ENCODE measurements at places on chromosomes 13 and 19.

- no peak for DNase-seq
These were observed 239.0 kb downstream of the RGCC start for GRCh38 chr13:41696163-41697003.

- DNase-seq, result no peak
These were observed 12.7 kb upstream of the FKRP start for GRCh38 chr19:46732966-46733689.

GRCh38 chr13:104024416-104025170 is 958.4 kb upstream of the SLC10A2 start:
- no peak for DNase-seq

- DNase-seq, result no peak
These were observed 64.9 kb upstream of the FGF14 start for GRCh38 chr13:102466610-102467190.

DNA sequence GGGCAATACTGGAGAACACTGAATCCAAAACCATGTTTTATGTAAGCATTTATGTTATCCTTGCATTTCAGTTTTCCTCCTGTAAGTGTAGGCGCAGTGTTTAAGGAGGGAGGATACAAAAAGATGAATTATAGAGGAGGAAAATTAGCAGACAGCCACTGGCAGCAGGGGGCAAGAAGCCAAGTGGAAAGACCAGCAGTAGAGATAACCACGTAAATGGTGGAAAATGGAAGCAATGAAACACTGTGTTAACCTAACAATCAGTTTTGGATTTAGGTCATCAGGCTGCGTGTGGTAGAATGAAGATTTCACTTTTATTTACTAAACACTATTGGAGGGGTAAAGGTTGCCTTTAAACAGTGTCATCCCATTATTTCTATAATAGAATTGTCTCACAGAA is 447.3 kb downstream of the GPC6 start:
- no peak for DNase-seq

- DNase-seq, result no peak
These were observed 75.2 kb downstream of the ABCC4 start for GRCh38 chr13:95226050-95226449.

GRCh38 chr13:113731192-113732175 is 27.5 kb upstream of the TMEM255B start:
- no peak for DNase-seq

- no peak for DNase-seq
These were observed at the start of gene KLK13 for GRCh38 chr19:51064534-51065220. Gene KLK13, minus strand, starts transcription at chr19:51065092. Its CDS starts 25 bp downstream, at chr19:51065067.

GRCh38 chr13:100600461-100600860 is 11.9 kb upstream of the GGACT start:
- DNase-seq, result no peak

GRCh38 chr13:34019870-34020269 is 201.9 kb downstream of the RFC3 start:
- DNase-seq, result no peak

DNA sequence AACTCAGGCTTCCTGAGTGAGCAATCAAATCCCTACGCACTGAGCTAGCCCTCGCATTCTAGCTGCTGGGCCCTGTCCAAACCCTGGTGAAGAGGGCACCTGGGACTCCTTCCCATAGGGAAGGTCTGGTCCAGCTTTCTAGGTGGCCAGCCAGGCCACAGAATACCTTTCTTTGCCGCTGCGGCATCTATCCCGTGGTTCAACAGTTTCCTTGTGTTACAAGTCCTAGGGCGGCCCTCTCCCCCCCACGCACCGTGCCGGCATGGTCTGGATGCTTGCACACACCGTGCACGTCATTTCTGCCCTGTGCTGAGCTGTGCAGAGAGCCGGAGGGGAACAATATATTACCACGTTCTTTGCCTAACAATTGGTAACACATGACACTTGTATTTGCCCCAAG is 164.6 kb upstream of the TSHZ3 start:
- no peak for DNase-seq

DNA sequence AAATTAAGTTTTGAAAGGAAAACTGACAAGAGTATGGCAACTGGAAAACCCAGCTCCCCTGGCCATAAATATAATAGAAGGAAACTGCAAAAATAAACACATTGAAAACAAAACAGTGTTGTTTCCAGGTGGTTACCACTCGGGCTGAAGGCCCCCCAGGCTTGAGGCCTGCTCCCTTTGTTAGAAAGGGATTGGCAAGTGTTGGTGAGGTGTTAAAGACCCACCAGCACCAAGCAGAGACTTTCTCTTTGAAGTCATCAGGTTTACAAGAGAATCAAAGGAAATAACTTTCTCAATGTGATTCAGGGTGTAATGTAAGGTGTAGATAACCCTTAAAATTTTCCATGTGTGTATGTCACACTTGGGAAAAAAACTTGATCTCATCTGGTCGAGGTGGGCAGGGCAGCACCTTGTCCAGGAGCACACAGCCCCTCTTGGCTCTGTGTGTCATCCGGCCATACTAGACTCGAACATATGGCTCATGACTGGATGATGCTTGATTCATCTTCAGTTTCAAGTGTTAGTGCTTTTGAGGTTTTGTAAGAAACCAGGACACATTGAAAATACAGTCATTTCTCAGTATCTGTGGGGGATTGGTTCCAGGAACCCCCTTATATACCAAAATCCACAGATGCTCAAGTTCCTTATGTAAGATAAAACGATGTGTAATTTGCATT is 7.8 kb downstream of the ACTN4 start:
- DNase-seq, result peak; percentile 30

Measured in stimulated activated CD4-positive, alpha-beta T cell treated with anti-CD3 and anti-CD28 coated beads, Interleukin-12 subunit alpha, Interleukin-12 subunit beta, amount 100 ng/mL, for 24 hours (primary cell).